ENCODE measurements at places on chromosomes 5 and 9.

DNA sequence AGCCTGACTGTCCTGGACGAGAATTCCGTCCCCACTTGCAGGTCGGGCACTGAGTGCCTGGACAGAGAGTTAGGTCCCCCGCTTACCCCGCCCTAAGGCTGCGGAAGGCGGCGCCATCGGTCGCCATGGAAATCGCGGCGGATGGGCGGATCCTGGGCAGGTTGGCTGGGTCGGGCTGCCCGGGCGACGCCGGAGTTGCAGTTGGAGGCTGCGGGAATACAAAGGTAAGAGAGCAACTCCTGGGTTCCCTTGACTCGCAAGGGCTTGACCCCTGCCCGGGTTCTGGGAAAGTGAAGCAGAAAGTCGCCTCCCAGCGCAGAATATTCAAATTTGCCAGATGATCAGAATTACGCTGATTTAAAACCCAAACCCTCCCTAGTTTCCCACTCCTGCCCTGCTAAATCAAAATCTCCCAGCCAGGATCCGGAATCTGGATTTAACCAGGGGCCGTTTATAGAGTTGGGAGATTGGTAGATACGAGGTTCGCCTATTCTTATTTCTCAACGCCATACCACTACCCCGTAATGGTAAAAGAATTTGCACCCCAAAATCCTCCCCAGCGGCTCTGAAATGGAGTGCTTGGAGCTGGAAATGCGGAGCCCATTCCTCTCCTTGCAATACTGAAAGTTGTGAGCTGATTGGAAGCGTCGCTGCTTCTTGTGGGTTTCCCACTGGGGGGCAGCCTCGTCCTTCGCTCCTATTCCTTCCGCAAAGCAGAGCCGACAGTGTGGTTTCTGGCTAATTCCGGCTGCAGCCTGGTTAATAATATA is 156.4 kb upstream of the RASEF start:
- no peak for DNase-seq

DNA sequence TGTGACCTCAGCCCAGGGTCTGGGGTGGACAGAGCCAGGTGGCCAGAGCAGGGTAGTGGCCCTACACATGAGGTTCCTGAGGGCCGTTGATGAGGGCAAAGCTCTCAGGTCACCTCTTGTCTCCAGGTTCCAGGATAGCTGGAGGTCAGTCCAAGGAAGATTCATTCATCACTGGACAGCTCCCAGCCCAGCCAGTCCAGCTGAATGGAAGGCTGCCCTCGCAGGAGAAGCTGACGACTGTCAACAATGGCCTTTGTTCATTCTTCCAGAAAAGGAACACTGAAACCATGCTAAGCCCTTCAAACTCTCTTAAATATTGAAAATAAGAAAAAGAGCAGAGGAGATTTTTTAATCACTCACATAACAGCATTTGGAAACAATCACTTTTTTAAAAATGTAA is 169.7 kb upstream of the TBCA start:
- no peak for DNase-seq

GRCh38 chr5:170280011-170280493 is 17.5 kb downstream of the LCP2 start:
- no peak for DNase-seq

DNA sequence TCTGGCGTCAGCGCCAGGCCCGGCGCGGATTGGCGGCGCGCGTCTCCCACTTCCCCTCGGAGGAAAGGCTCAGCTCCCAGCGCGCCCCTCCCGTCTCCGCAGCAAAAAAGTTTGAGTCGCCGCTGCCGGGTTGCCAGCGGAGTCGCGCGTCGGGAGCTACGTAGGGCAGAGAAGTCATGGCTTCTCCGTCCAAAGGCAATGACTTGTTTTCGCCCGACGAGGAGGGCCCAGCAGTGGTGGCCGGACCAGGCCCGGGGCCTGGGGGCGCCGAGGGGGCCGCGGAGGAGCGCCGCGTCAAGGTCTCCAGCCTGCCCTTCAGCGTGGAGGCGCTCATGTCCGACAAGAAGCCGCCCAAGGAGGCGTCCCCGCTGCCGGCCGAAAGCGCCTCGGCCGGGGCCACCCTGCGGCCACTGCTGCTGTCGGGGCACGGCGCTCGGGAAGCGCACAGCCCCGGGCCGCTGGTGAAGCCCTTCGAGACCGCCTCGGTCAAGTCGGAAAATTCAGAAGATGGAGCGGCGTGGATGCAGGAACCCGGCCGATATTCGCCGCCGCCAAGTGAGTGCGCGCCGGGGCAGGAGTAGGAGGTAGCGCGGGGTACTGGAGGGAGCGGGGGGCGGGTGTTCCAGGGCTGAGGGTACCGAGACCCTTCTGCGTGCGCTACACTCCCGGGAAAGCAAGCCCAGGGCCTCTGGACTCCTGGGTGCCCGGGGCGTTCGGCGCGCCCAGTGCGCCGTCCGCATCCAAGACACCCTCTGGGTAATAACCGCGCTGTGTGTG is at the start of gene MSX2:
Gene MSX2, plus strand, starts transcription at position 99 of the 777 bp plus-strand sequence. Its CDS starts 78 bp downstream, at position 177.
- DNase-seq: no peak

- DNase-seq: no peak
These were observed 101.9 kb downstream of the SLC28A3 start for GRCh38 chr9:84238652-84239051.

DNA sequence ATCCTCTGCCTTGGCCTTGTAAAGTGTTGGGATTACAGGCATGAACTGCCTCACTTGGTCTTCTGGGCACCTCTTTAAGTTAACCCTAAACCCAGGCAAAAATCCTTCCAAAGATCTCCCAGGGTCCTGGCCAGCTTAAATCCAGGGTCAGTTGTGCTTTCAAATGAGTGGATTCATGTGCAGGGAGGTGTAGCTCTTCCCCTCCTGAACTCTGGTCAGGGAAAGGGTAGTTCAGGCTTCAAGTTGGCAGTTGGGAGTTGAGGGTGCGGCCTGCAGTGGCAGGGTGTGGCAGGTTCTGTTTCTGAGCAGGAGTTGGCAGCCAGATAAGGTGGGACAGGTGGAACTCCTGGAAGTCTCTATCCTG is 3.6 kb downstream of the HNRNPAB start:
- DNase-seq: no peak

GRCh38 chr5:141095263-141095641 is 837 bp downstream of the PCDHB2 start:
- DNase-seq: no peak

DNA sequence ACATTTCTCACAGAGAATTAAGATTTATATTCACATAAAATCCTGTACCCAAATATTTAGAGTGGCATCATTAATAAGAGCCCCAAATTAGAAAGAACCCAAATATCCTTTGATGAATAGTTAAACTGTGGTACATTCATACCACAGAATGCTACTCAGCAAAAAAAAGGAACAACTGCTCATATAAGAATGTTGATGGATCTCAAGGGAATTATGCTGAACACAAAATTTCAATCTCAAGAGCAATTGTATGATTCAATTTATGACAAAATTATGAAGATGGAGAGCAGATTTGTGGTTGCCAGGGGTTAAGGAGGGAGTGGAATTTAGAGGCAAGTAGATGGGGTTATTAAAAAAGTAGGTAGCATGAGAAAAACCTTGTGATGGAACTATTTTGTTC is 4.5 kb upstream of the PAIP1 start:
- DNase-seq: no peak

DNA sequence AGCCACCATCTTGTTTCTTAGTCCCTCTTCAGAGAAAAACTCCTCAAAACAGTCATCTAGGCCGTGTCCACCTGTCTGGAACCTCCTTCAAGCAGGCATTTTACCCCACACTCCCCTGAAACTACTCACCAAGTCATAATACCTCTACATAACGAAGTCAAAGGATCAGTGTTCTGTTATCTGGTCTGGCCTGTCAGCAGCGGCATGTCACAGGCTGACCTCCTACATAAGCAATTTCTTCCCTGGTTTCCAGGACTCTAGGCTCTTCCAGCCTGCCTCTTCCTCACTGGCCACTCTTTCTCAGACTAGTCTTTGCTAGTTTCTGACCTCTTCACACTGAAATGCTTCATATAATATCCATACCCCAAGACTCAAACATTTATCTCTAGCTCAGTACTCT is 72.2 kb downstream of the SPTLC1 start:
- DNase-seq: no peak

GRCh38 chr5:129656952-129657351 is 90.9 kb upstream of the MINAR2 start:
- no peak for DNase-seq

DNA sequence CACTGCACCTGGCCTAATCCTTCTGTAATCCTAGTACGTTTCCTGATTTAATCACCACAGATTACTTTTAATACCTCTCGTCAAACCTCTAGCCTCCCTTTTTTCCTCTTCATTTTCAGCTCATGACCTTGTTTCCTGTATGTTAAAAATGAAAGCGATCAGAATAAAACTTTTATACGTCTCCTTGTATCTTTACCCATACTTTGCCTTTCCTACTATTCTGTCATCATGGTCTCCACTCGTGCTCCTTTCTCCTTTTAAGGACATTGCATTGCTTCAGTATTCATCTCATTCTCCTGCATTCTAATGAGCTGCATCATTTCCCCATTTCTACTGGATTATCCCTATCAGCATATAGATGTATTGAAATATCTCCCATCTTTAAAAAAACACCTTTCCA is 8.5 kb downstream of the CDC42SE2 start:
- DNase-seq: no peak

- DNase-seq: no peak
These were observed 477.3 kb downstream of the ISL1 start for GRCh38 chr5:51860532-51861018.

GRCh38 chr5:138583984-138584637 is 8.9 kb upstream of the HSPA9 start:
- no peak for DNase-seq

DNA sequence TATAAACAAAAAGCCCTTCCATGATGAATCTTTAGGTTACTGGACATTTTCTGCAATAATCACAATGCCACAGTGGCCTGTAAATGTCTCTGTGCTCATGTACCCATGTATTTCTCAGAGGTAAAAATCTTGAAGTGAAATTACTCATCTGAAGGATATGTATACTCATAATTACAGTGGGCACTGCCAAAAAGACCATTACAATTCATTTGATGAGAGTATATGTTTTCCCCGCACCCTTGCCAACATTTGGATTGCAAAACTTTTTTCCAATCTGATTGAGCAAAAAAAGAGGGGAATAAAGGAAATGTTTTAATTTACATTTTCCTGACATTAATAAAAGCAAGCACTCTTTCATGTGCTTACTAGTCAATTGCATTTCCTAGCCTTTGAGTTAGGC is 110.5 kb downstream of the EPB41L4A start:
- no peak for DNase-seq

DNA sequence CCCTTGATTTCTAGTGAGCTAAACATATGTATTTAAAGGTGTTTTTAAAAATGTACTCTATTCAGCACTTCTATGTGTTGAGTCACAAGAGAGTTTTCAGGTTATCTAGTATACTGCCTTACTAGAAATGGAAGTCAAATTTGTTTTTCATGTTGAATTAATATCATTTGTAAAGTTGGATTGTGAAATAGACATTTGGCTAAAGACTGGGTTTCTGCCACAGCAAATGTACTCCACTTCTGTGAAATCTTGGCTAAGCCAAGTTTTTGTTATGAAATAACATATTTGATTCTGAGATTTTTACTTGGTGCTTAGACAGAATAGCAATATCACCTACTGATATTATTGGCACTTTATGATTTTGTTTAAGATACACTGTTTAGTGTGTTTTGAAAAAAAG is 106.0 kb downstream of the CWC27 start:
- no peak for DNase-seq

DNA sequence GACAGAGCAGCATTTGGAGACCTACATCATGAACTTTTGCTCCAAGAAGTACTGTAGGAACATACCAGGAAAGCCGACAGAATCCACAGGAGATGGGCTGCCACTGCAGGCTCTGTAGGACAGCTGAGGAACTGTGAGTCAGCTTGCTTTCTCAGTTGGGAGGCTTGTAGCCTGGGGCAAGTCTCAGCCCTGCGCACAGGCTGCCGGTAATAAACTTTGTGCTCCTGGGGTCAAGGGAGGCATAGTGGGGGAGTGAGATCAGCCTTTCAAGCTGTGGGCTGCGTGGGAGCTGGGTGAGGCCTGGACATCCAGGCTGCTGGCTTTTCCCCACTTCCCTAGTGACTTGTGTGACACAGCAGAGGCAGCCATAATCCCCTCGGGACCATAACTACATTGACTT is 718.0 kb upstream of the CDH10 start:
- no peak for DNase-seq

- no peak for DNase-seq
These were observed 357.5 kb downstream of the CAAP1 start for GRCh38 chr9:26535151-26535550.

Measured in activated CD8-positive, alpha-beta memory T cell treated with anti-CD3 and anti-CD28 coated beads for 1 hour (primary cell).